ENCODE measurements at places on chromosomes 2 and 18.

DNA sequence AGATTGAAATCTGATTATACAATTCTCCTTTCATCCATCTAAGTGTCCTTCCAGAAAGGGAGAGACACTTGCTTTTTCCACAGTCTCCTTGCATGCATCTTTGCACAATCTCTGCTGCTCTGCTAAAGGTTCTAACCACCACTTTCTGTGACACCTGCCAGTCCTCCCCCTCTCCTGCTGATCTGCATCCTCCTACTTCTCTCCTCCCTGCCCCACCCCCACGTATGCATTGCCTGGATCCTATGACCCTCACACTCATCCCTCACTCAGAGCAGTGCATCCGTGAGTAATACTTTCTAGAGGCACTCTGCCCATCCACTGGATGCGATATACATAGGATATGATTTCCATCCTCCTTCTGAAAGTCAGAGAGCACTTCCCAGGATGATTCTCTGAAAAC is 27.7 kb upstream of the TRAPPC8 start:
- no peak for DNase-seq

DNA sequence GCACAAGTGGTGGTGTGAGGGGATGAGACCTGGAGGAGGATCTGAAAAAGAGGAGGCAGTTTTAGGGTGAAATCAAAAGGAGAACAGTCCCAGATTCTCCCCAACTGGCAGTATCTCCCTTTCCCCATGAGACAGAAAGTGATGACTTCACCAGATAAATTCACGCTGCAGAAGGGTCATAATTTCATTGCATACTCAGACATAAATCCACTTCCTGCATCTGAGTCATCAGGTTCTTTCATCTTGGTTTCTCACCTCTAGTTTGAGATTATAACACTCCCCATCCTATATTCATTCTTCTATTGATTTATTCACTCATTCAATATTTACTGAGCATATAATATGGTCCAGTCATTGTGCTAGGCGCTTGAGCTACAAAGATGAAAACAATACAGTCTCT is 64.7 kb downstream of the CCDC148 start:
- no peak for DNase-seq

DNA sequence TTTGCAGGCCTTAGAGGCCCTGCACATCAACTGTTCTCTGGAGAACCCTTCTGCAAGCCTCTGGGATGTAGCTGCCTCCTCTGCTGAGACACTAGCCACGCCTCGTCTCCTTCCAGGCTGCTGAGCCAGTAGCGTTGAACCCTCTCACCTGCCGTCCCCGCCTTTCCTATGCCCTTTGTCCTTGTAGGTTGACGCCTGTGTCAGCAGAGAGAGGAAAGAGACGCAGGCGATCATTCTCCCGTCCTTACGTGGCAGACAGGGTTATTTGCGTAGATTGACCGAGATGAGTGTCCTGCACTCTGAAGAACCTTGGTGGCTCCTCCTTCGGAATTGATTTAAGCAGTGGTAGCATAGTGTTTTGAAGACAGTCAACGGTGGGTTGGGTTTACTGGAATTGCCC is 27.8 kb downstream of the ID2 start:
- DNase-seq: no peak

- DNase-seq: peak; percentile 1
Observed at GRCh38 chr18:54717673-54718407, 110.4 kb upstream of the RAB27B start.

- DNase-seq: no peak
Observed at GRCh38 chr2:217291259-217291658, 431.4 kb upstream of the TNP1 start.

DNA sequence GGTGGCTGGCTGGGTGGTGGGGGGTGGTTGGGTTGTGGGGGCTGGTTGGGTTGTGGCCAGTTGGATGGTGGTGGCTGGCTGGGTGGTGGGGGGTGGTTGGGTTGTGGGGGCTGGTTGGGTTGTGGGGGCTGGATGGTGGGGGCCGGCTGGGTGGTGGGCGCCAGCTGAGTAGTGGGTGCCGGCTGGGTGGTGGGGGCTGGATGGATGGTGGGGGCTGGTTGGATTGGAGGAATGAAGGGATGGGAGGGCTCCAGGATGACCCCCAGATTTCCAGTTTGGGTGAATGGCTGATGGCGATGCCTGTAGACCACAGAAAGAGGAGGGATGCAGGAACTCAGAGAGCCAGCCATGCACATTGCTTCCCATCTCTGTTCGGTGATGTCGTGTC is 26.8 kb upstream of the GPR17 start:
- no peak for DNase-seq

DNA sequence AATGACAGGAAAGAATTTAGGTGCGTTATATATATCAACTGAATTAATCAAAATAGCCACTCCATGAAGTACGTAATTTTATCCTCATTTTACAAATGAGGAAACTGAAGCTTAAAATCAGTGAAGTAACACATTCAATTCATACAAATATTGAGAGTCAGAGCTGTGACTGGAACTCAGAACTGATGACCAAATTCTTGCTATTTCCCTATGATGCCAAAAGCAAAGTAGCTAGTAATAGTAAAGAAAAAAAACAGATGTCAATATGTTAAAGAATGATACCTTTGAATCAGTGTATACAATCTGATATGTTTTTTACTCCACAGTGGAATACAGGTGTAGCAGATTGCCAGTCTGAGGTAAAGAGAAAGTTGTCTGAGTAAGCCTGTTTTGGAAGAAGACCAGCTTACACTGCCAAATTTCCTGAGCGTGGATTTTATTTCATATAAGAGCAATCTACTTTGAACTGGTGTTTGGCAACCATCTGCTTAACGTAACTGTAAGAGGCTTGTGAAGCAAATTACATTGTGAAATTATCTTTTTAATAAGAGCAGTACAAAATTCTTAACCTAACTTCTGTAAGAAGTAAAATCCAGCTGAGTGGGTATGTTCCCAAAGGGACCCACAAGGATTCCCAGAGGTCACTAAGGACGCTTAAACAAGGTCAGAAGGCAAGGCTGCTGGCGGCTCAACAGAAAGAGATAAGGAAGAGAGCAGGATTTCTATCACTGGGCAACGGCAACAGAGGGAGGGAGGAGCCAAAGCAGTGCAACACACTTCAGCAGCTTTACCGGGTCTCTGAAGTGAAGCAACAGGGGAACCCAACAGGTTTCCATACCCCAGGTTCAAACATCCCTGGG is 85.6 kb downstream of the IKZF2 start:
- no peak for DNase-seq

DNA sequence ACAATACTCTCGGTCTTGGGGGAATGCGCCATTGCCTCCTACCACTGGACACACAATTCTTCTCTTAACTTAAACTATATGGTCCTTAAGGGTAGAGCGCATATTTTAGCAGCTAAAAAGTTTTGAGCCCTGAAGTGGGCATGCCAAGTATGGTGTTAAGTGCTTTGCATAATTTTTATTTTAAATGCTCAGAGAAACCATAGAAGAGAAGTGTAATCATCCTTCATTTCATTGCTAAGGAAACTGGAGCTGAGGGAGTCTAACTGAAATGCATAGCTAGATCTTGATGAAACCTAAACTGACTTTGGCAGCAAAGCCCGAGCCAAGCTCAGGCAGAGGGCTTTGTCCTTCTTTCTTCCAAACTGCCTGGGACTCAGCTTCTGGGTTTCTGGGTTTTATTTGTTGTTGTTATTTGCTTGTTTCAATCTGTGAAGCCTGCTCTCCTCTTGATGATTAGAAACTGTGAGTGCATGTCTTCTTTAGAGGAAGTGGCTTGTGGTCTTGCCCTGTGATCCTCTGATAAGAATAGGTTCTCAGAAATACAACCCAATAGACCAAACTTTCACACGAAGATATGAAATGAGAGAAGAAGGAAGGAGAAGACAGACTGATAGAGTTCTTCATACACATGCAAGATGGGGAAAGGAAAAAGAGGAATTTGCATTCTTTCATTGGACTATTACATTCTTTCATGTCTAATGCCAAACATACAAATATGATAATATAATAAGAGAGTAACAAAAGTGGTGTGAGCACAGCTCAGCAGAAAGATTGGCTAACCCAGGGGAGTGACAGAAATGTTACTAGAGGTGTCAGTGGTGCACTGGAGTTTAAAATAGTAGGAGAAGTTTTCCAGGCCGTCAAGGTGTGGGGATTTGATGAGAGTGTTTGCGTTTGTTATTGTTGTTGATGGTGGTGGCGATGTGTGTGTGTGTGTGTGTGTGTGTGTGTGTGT is 7.5 kb upstream of the RNF144A start:
- no peak for DNase-seq

DNA sequence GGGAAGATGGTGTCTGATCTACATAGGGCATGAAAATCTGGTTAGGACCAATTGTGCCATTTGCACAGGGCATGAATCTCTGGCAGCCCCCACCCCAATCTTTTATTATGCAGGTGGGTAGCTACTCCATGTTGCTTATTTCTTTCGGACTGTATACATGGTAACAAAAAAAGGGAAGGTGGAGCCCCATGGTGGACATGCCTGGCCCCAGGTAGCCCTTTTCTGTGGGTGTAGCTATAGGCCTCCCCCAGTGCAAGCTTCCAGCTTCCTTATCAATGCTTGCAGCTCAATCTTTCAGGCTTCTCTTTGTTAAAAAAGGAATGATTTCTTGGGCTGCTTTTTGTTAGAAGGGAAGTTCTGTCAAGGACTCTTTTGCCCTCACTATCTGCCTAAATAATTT is 14.3 kb upstream of the UXS1 start:
- no peak for DNase-seq

- DNase-seq: no peak
Observed at GRCh38 chr2:233209533-233210171, 41.8 kb upstream of the ATG16L1 start.

DNA sequence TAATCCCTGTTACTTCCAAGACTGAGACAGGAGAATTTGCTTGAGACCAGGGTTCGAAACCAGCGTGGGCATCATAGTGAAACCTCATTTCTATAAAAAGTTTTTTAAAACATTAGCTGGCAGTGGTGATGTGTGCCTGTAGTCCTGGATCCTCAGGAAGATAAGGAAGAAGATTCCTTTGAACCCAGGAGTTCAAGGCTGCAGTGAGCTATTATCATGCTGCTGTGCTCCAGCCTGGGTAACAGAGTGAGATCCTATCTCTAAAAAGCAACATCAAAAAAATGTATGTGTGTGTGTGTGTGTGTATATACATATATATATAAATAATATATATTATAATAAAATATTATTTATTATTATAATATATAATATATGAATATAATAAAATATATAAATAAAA is 1417.6 kb upstream of the CDH2 start:
- DNase-seq: no peak

- DNase-seq: no peak
Observed at GRCh38 chr2:134039912-134040581, 213.8 kb upstream of the MGAT5 start.

GRCh38 chr2:176677746-176678265 is 408.6 kb downstream of the MTX2 start:
- DNase-seq: no peak

All from activated CD8-positive, alpha-beta memory T cell treated with anti-CD3 and anti-CD28 coated beads for 1 hour (primary cell).